ENCODE measurements at places on chromosomes 7 and 10.

GRCh38 chr7:36967387-36967786, 243.1 kb upstream of the AOAH start:
- DNase-seq = peak; percentile 78

DNA sequence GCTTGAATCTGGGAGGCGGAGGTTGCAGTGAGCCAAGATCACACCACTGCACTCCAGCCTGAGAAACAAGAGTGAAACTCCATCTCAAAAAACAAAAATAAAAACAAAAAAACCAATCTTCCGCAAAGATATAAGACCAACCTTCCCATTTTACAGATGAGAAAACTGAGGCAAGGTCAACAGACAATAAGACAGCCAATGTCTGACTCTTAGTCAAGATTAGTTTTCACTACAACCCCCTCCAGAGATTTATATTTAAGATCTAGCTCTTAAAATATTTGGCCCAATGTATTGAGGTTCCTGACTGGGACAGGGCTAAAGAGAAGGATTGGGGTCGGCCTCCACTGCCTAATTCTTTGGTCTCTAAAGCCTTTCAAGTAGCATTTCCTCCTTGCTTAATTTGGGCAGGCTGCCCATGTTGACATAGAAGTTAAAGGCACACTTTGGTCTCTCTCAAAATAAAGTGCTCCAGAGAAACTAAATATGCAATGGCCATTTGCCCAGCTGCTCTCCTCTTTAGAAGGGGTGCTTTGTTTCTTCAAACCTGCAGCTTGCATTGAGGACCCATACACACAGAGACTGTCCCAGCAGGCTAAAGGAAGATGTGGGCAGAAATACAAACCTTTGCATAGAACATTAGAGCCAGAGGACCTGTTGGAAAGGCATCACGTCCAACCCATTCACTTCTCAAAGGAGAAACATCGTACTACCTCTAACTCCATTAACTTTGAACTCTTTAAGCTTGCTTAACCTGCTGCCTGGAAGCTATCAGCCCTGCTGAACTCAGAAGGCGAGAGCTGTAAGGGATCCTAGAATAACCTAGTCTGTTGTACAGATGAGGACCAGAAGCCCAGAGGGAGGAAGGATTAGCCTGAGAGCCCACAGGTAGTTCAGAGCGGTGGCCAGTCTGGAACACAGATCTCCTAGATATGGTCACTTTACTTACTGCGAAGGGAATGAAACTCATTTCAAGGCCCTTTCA, 3.9 kb downstream of the TECTB start:
- no peak for DNase-seq

GRCh38 chr7:110675383-110676103, 415.4 kb upstream of the LRRN3 start:
- DNase-seq = no peak

DNA sequence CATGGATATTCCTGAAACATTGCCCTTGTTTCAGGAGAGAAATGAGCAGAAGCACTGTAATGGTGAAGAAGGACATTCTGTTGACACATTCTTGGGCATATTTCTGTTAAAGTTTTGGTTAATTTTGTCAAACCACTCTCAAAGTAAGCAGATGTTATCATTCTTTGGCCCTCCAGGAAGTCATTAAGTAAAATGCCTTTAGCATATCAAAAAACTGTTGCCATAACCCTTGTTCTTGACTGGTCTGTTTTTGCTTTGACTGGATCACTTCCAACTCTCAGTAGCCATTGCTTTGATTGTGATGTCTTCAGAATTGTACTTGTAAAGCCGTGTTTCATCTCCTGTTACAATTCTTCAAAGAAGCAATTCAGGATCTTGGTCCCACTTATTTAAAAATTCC, 404.3 kb upstream of the LRRTM3 start:
- no peak for DNase-seq

DNA sequence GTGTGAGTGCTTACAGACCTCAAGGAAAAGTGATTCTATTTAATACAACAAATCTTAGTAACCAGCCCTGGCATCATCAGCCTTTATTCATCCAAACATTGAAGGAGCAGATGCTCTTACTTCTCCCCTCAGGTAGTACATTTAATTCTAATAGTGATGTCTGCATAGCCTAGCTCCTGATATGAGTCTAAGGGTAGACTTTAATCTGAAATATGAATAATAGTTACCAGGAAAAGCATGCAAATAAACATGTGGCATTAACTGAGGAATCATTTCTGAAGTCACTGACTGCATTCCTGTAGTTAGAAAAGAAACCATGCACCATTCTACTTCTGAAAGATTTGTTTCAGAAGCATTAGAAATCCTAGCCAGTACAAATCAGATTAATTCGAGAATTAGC, 25.7 kb upstream of the LMBR1 start:
- no peak for DNase-seq

GRCh38 chr10:86580521-86580891, 58.9 kb upstream of the WAPL start:
- DNase-seq = no peak

- no peak for DNase-seq
Measured at GRCh38 chr7:98719396-98719795, 102.3 kb downstream of the NPTX2 start.

DNA sequence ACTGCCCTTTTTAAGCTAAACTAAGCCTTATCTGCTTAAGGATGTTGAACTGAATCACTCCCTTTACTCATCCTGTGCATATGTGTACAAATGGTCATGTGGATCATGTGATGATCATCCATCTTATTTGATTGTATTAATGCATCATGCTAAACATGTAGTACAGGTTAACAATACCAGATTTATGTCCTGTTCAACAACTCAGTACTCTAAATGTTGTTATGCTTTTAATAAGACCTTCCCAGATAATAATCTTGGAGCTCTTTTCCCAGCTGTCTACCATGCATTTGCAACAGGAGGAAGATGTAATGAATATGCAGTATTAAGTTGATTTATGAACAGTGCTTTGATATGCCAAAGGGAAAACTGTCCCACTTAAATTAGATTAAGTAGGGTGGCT, 318.0 kb downstream of the BICC1 start:
- no peak for DNase-seq

GRCh38 chr7:7897509-7897908, 71.1 kb upstream of the GLCCI1 start:
- no peak for DNase-seq

GRCh38 chr10:100998991-100999741, 442 bp upstream of the LZTS2 start:
- no peak for DNase-seq

GRCh38 chr10:1670541-1671365, 66.6 kb downstream of the ADARB2 start:
- DNase-seq = no peak

- no peak for DNase-seq
Measured at GRCh38 chr10:86102451-86102850, 264.1 kb downstream of the GRID1 start.

Data from HCT116 (cell line).